ENCODE measurements at places on chromosomes 7 and 10. TPM values are rescaled to one million over a fixed set of nuclear protein-coding genes. Genes with fewer than 3 reads are reported as not detected.

DNA sequence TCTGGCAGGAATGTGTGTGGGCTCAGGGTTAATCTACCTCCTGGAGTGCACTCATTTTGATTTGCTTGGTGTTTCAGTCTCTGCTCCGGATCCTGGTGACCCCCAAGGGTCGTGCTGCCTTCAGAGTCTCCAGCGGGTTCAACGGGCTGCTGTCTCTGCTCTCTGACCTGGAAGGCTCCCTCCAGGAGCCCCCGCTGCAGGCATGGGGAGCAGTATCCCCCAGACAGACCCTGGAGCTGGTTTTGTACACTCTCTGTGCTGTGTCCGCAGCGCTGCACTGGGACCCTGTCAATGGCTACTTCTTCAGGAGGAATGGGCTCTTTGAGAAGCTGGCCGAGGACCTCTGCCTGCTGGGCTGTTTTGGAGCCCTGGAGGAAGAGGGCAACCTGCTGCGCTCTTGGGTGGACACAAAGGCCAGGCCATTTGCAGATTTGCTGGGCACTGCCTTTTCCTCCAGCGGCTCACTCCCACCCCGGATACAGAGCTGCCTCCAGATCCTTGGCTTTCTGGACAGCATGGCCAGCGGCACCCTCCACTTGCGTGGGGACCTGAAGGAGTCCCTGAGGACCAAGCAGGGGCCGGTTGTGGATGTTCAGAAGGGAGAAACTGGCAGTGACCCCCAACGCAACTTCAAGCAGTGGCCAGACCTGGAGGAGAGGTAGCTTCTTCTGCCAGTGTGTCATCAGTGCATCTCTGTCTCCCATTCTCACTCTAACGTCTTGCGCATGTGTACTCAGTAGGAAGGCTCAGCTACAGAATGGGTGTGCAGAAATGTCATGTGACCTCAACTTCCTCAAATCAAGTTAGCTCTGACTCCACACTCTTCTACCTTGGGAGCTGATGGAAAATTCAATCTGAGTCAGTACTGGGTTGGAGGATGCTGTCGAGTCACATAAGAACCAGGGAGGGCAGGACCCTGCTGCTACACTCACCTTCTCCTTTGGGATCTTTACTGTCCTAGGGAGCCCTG lies 58.5 kb downstream of the WDFY4 start:
- no peak for DNase-seq

DNA sequence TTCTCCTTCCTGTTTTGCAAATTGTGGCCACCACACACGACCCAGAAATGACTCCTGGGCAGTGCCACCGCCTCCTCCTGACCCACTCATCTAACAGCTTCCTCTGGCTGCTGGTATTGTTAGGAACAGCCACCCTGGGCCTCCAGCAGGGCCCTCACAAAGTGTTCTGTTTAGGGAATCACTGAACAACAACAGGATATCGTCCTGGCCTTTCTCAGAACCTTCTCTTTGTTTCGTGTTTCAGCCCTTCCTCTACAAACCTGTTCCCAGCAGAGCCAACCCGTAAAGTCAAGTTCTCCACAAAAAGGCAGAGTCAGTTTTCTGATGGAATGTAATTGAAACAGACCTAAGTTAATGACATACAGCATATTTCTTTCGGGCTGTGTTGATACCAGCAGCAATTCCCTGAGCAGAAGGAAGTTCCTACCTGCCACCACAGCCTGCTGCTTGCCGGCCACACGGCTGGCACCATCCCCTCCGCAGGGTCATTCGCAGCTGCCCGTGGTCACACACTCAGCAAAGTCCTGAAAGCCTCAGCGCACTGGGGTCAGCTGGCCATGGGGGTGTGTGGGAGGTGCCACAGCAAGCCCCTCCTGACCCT lies 91.7 kb upstream of the PITRM1 start:
- DNase-seq: no peak

- no peak for DNase-seq
Measured at GRCh38 chr7:35988105-35988504, 164.9 kb upstream of the EEPD1 start.

DNA sequence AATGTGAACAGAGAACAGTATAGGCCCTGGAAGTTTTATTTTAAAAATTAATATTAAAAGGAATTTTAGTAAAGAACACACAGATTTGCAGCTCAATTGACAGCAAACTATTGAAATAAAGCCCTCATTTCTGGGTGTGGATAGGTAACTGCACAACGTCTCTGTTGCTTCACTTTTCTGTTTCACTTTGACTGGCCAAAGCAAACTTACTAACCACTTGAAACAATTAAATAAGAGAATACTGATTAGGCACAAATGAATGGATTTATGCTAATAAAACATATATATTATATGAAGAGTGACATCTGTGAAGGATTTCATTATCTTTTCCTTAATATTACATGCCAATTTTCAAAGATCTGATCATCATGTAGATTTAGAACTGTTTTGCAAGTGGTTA lies 11.9 kb downstream of the ZNF804B start:
- no peak for DNase-seq

The HTRA1 gene
- total RNA-seq: 2.4 TPM

The ELFN1 gene
- 0.27 TPM for total RNA-seq
